Aorta (tissue), 5 donors: ENCODE measurements at places on chromosomes 2 and 18. TPM values are rescaled to one million over a fixed set of nuclear protein-coding genes. Genes with fewer than 3 reads are reported as not detected.

- no peaks in the 10 kb centered on the region for H3K27me3 ChIP-seq
- no peak overlapping the region for H3K27ac ChIP-seq
- DNase-seq: no peak
- H3K4me3 ChIP-seq: no peak overlapping the region
- H3K4me1 ChIP-seq: no peaks in the 10 kb centered on the region
Observed at GRCh38 chr2:207061181-207061580, 104.6 kb downstream of the KLF7 start.

DNA sequence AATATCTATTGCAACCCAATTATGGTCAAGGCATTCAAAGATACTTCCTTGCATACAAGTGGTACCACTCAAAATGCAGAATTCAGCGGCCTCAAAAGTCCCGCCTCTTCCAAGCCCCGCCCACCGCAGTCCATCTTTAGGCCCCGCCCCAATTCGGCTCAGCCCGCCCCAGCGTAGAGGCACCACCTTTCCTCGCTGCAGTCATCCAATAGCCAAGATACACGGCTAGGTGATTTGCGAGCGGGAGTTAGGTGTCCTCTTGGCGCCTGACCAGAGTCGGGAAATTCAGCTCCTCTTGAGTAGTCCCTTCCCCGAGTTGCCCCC, 431 bp upstream of the SEC11C start:
- no peaks in the 10 kb centered on the region for H3K4me1 ChIP-seq
- H3K27me3 ChIP-seq: no peaks in the 10 kb centered on the region
- peak overlapping the region; percentile 61 for H3K4me3 ChIP-seq
- H3K27ac ChIP-seq: peak overlapping the region; percentile 49
- no peaks in the 10 kb centered on the region for H3K36me3 ChIP-seq

- no peaks in the 10 kb centered on the region for H3K4me1 ChIP-seq
- H3K27me3 ChIP-seq: no peaks in the 10 kb centered on the region
- no peak overlapping the region for H3K27ac ChIP-seq
- DNase-seq: no peak
Observed at GRCh38 chr18:49170925-49171505, 220.2 kb upstream of the SMAD7 start.

PLGLB2 gene
- total RNA-seq: 2.5 TPM

MYO3B gene
- 0.32 TPM for total RNA-seq

SH2D6 gene
- not detected for total RNA-seq

DNA sequence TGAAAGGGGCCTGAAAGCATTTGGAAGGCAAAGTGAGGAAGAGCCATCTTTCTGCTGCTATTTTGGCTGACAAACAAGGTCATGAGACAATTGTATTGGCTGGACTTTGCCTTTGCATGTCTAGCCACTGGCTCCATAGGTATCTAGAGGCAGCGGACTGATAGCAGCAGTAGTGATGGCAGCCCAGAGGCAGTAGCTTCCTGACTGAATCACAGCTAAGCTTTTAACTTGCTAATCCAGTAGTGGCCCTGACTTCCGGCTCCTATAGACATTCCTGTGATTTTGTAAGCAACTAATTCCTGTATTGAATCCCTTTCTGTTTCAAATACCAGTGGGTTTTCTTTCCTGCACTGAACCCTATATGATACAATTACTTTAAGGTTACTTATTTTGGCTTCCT, 69.8 kb upstream of the PDE1A start:
- no peak overlapping the region for H3K27ac ChIP-seq
- DNase-seq: no peak
- H3K4me1 ChIP-seq: no peaks in the 10 kb centered on the region
- no peaks in the 10 kb centered on the region for H3K36me3 ChIP-seq

KLHL30 gene
- total RNA-seq: 8.8 TPM

PJVK gene
- 8.4 TPM for total RNA-seq

DNA sequence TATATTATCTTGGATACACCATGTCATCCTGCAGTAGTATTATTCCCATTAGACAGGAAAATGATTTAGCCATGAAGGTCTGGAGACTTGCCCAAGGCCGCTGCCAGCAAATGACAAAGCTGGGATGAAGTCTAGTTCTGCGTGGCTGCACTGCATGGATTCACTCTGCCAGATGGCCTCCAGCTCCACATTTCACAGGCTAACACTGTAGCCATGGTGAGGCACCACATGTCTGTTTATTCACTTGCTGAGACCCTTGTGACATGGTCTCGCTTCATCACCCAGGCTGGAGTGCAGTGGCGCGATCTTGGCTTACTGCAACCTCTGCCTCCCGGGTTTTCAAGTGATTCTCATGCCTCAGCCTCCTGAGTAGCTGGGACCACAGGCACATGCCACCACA, 31.5 kb upstream of the SCG2 start:
- no peaks in the 10 kb centered on the region for H3K4me1 ChIP-seq
- DNase-seq: no peak
- no peaks in the 10 kb centered on the region for H3K27me3 ChIP-seq
- H3K27ac ChIP-seq: no peak overlapping the region
- H3K36me3 ChIP-seq: no peaks in the 10 kb centered on the region

CHRNG gene
- total RNA-seq: not detected

ABCG8 gene
- not detected for total RNA-seq

DNA sequence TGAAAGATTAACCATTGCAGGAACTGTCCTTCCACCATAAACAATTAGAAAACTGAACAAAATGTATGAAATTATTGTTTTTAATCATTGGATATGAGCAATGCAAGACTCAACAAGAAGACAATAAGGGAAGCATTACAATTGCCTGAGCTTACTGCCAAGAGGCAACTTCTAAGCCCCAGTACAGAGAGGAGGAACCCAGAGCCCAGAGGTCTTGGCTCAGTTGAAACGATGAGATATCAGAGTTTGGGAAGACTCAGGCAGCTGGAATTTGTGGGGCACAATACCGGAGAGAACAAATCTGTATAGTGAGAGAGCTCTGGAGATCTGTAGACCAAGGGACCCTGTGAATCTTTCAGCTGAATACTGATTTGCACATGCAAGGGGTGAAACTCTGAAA, 80.6 kb upstream of the ZFP36L2 start:
- no peaks in the 10 kb centered on the region for H3K27me3 ChIP-seq
- H3K4me3 ChIP-seq: no peak overlapping the region
- H3K27ac ChIP-seq: peak overlapping the region; percentile 28
